ENCODE measurements at places on chromosomes 7 and 10.

DNA sequence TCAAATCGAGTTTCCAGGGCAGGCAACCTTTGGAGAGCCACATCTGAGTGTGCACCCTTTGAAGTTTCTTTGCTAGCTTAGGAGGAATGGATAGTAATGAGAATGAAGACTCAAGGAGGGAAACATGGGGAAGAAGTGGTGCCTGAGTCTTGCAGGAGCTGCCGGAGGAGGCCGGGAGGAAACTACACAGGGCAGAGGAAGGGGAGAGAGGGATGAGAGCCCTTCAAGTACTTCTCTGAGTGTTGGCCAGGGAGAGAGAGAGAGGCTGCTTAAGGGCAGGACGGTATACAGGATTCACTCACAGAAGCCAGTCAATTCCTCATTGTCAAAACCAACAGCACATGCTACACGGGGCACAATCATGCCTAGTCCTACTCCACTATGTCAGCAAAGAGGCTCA, 74.4 kb upstream of the ZNRF2 start:
- DNase-seq = no peak

- DNase-seq = no peak
Observed at GRCh38 chr10:71173466-71173865, 38.9 kb upstream of the UNC5B start.

DNA sequence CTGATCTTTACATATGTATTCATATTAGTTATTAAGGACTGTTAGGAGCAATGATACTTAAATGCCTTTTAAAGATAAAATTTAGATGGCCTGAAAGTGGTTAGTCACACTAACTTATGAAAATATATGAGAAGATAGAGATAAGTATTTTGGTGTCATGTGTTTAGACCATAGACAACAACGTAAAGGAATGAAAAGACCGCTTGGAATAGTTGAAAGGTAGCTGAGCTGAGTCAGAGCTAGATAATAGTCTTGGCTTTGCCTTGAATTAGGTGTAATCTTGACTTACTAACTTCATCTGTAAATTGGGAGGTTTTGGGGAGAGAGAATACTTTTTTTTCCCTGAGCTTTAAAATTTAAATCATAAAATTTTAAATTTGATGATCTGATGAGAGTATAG, 127.0 kb downstream of the LYZL1 start:
- DNase-seq = no peak

- DNase-seq = no peak
Observed at GRCh38 chr10:20887706-20888555, 9.2 kb downstream of the NEBL start.

DNA sequence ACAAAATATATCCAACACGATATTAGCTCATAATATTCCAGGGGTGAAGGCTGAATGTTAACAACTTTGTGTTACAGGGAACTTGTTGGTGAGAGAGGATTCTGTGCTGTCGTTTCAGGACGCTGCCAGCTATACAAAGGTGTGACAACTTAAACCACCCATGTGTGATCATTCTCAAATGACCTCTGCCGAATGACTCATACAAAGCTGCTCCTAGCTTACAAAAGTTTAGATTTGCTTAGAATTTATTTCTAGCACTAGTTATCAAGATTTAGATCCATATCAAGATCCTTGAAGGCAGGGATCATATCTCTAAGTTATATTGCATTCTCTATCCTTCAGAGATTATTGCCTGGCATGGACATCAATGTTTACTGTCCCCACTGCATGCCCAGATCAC, 65.3 kb downstream of the COBL start:
- no peak for DNase-seq

DNA sequence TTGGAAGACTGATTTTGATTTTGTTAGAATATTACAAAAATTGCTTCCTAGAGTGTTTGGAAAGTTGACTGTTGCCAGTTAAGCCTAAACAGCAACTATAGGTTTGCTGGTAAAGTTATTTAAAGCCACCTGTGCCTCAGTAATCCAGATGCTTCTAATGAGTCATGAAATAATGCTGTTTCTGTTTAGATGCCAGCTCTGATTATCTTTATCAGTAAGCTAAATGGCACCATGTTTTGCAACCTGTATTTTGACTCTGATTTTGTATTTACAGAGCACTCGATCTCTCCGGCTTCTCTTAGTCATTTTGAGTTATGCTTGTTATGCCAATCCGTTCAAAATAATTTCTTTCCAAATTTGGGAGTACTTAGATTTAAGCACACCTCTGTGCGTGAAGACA, 366.1 kb downstream of the EXOC4 start:
- no peak for DNase-seq

- no peak for DNase-seq
Observed at GRCh38 chr7:78406531-78406930, 608.0 kb downstream of the PHTF2 start.

GRCh38 chr10:69220507-69220906, 375 bp downstream of the HKDC1 start:
- DNase-seq = no peak

DNA sequence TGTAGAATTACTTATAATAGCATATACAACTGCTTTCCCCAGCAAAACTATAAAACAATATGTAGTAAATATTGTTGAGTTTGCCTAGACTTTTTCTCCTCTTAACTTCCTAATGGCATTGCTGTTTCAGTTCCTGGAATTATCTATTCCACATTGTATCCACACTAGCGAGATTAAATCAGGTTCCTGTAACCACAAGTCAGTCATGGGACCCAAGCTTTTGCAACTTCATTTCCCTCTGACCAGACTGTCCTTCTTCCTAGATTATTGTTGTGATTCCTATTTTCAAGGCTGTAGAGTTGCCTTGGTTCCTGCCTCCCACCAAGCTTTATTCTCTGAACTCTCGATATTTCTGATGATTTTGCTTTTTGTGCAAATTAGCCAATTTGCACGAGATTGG, 173.3 kb upstream of the ZNF804B start:
- DNase-seq = no peak

DNA sequence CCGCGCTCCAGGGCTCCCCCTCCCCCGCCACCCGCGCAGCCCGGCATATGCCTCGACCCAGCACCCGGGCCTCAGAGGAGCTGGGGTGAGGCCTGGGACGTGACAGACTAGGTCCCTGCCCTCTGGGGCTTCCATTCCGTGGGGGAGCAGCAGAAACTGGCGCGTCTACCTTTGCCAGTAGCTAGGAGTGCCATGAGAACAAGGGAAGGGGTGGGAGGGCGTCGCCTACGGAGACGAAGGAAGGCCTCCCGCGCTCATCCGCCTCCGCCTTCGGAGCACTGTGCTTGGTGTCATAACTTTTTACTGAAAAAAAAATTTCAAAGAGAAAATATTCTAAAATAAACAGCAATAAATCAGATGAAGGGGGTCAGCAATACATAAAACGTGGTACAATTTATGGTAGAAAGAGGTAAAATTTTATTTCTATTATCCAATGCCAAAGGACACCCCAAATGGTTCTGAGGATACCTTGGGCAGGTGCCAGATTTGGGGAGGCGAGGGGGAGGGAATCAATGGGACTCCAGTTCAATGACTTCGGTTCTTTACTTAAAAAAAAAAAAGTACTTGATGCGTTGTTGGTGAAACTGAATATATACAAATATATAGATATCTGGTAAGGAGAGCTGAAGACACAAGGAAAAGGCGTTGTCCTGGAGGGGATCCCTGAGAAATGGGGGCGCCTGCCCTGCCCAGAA, 35.1 kb upstream of the GRID1 start:
- DNase-seq = no peak

DNA sequence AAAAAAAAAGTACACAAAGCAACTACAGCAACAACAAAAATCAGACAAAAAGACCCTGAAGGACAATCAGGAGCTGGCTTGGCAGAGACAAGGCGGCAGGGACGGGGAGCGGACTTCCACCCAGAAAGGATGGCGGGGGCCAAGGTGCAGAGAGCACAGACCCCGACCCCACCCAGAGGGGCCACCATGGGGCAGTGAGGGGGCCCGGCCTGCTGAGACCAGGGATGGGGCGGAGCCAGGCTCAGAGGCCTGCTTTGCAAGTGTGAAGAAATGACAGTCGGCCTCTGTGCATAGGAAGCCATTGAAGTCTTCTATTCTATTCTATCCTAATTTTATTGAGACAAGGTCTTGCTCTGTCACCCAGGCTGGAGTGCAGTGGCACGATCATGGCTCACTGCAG, 82.0 kb downstream of the ELFN1 start:
- DNase-seq = no peak

- no peak for DNase-seq
Observed at GRCh38 chr7:132117181-132117580, 459.1 kb downstream of the PLXNA4 start.

- DNase-seq = no peak
Observed at GRCh38 chr7:122300211-122300932, 4.2 kb downstream of the FEZF1 start.

DNA sequence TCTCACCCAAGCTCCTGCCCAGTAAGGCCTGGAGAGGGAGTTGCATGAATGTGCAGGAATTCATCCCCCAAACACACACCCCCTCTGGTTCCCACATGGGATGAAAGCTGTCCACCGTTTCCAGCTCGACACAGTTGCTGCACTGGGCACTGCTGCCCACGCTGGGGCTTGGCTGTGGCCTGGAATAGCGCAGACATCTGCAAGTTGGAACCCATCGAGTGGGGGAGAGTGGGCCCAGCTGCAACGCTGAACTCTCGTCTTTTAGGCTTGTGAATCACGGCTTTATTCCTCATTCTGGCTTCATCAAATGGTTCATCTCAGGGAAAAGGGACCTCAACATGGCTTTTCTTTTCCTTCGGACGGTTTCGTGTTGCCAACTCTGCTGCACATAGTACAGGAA, 264.7 kb downstream of the DNAJB6 start:
- no peak for DNase-seq

DNA sequence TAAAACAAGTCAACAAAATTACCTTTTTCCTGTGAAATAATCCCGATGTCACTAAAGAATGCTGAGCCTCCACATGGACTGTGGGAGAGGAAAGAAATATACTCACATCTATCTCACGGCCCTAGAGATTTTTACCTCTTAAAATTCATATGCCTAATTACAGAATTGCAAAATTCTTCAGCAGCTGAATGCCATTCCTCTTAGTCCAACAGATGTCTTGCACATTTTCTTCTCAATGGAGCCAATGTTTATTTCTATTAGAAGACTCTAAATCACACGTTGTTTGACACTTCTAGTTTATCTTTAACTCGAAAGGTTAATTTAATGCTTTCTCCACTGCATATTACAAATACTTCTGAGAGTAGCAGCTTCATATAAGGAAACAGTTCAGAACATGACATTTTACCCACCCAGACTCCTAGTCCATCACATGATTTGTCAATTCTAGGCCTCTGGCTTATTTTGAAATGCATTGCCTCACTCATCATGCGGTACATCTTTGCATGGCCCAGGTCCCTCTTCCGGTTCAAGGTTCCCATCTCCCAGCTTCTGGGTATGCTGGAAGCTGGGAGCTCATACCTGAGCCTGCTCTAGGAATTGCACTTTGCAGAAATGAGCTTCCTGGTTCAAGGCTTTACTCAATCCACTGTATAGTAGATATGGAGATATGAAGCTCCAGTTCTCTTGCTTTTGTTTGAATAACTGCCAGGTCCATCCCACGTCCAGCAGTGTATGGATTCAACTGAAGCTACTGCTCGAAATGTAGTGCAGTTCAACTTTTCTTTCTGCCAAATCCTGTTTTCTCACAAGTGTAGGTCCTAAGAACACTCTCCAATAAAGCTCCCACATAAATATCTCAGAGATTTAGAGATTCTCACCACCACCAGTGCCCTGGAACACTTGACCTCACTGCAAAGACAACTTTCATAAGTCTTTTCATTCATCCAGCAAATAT, 306.2 kb downstream of the GPR37 start:
- no peak for DNase-seq

DNA sequence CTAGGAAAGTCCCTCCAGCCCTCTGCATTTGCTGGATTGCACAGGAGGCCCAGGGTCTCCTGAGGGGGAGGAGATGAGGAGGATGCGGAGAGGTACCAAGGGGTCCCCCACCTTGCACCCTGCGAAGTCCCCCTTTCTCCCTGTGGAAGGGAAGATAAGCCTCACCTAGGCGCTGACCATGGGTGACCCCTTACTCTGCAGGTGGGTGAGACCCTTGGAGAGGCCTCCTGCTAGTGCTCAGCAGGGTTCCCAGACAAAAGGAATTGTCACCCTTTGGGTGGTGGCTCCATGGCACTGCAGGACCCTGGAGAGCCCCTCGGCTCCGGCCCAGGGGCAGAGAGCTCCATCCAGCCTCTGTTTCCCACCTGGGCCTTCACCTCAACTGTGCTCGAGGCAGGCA, 107.0 kb upstream of the RET start:
- DNase-seq = no peak

DNA sequence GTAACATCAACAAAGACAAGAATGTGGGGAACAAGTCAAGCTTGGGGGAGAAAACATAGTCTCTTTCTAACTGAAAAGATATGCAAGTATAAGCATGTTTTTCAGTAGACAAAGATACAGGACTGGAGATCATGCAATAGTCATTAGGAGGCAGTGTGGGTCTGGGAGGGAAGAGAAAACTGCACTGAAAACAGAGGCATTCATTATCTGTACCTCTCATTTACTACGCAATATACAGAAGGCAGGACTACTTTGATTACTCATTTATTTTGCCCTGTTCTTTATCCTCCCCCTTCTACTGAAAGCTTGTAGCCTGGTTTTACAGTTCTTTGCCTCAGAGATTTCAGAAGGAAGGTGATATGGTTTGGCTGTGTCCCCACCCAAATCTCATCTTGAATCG, 341.2 kb downstream of the CRPPA start:
- DNase-seq = no peak

- no peak for DNase-seq
Observed at GRCh38 chr10:55630491-55631056, 730.5 kb downstream of the ZWINT start.

- DNase-seq = no peak
Observed at GRCh38 chr10:110268442-110268841, 36.3 kb downstream of the SMNDC1 start.

- no peak for DNase-seq
Observed at GRCh38 chr7:55775051-55775420, 87.5 kb downstream of the SEPTIN14 start.

DNA sequence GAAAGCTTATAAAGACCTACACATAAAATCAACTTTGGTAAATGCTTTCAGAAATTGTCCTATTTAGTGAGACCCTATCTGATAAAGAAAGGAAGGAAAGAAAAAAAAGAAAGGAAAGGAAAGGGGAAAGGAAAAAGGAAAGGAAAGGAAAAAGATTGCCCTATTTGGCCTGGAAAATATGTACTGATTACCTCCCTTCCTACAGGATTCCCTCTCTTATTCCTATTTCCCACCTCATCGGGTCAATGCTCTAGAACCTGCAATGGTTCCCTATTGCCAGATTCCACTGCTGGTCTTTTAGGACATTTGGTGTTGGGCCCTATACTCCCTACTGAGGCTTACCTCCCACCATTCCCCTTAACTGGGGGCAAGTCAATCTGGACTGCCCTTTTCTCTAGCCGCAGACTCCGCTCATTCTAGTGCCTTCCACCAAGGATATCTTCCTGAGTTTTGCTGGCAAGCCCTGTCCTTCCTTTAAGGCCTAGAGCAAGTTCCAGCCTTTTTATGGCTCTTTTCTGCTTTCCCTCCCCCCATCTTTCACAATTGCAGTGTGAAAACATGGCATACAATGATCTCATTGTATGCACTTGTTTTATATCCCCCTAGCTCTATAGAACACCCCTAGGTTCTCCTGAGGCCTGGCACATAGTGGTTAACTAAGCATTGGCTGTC, 4.4 kb downstream of the DDIT4 start:
- no peak for DNase-seq

GRCh38 chr10:112159469-112159868, 24.1 kb downstream of the GPAM start:
- DNase-seq = no peak

GRCh38 chr7:12305502-12305901, 94.4 kb downstream of the TMEM106B start:
- DNase-seq = no peak

- DNase-seq = no peak
Observed at GRCh38 chr7:70384891-70385290, 747.1 kb upstream of the GALNT17 start.

All from stimulated activated CD8-positive, alpha-beta memory T cell treated with anti-CD3 and anti-CD28 coated beads, Interleukin-15, amount 100 ng/mL, for 24 hours (primary cell).